ENCODE measurements at places on chromosomes 6 and 20. TPM values are rescaled to one million over a fixed set of nuclear protein-coding genes. Genes with fewer than 3 reads are reported as not detected.

The PPP1R14C gene
- total RNA-seq, result 94.6 TPM

The BANF2 gene
- total RNA-seq, result not detected

The HNF4A gene
- total RNA-seq, result not detected

The NRN1 gene
- total RNA-seq, result not detected

The BNIP5 gene
- not detected for total RNA-seq

The MYH7B gene
- under 0.01 TPM for total RNA-seq

The HLA-DQB1 gene
- 2.0 TPM for total RNA-seq

The HDGFL1 gene
- total RNA-seq, result not detected

The RIPOR3 gene
- 0.56 TPM for total RNA-seq

The FAM83C gene
- total RNA-seq, result 3.2 TPM

The CCDC170 gene
- total RNA-seq, result 0.07 TPM

The CALHM6 gene
- total RNA-seq, result 2.4 TPM

The CCN6 gene
- 0.14 TPM for total RNA-seq

The HLA-G gene
- total RNA-seq, result 5.9 TPM

The EYS gene
- total RNA-seq, result 0.37 TPM

The LRFN2 gene
- total RNA-seq, result not detected

The PMEPA1 gene
- total RNA-seq, result 28.1 TPM

The COX7A2 gene
- 388 TPM for total RNA-seq

The CLVS2 gene
- total RNA-seq, result 0.14 TPM

The PTK6 gene
- 0.70 TPM for total RNA-seq

The BTN2A1 gene
- total RNA-seq, result 3.7 TPM

Data from airway epithelial cell (primary cell).